ENCODE measurements at places on chromosomes 7 and 10.
A peak's percentile ranks its signal among the peaks of the same experiment; 100 is the strongest.

- peak; percentile 61 for DNase-seq
These were observed 188.1 kb upstream of the MYO3A start for GRCh38 chr10:25745976-25746375.

GRCh38 chr7:44187636-44188416 is 1.4 kb downstream of the GCK start:
- no peak for DNase-seq

DNA sequence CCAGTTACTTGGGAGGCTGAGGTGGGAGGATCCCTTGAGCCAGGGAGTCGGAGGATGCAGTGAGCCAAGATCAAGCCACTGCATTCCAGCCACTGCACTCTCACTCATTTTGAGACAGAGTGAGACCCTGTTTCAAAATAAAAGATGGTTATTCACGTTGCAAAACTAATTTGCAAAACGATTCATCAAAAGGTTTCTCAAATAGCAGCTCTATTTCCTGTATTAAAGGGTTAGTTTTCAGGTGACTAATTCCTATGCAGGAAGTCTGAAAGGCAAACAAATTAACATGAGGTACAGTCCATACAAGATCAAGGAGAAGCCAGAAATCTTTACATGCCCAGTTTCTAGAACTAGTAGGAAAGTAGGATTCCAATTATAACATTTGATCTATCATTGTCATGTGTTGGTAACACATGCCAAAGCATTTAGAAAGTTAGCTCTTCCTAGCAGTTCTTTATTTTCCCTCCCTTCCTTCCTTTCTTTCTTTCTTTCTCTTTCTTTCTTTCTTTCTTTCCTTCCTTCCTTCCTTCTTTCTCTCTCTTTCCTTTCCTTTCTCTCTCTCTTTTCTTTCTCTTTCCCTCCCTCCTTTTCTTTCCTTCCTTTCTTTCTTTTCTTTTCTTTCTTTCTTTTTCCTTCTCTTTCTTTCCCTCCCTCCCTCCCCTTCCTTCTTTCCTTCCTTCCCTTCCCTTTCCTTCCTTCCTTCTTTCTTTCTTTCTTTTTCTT is 49.3 kb downstream of the DENND2A start:
- peak; percentile 55 for DNase-seq

GRCh38 chr10:114704679-114705078 is 46.6 kb upstream of the ABLIM1 start:
- DNase-seq: no peak

- DNase-seq: no peak
These were observed 65.9 kb downstream of the ZNF467 start for GRCh38 chr7:149707448-149707886.

- DNase-seq: no peak
These were observed 4.8 kb upstream of the AOC1 start for GRCh38 chr7:150847536-150847935.

DNA sequence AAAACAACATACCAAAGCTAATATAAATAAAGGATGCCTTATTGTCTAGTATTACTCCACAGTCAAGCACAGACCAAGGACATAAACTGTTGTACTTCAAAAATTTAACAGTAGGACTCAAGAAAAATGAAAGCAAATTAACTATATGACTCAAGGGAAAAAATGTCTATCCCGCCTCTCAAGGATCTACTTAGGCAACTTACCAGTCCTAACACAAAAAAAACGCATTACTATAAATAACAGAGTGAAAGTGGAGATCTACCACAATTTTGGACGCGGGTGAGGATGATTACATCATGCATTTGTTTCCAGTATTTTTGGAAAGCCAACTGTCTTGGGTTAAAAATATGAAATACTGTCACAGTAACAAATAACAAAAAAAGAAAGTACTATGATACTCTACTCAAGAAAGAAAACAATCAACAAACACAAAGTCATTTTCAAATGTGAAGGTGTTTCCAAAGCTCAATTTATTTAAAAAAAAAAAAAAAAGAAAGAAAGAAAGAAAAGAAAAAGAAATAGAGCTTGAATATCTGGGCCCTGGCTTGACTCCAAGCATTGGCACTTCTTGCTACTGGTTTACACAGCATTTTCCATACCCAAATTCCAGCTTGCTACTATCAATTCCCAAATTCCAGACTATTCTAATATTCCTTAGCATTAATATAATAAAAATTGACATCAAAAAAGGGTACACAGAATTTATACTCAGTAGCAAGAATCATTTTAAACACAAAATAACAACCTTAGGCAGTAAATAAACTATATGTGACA is 99.4 kb downstream of the RSU1 start:
- DNase-seq: peak; percentile 77

DNA sequence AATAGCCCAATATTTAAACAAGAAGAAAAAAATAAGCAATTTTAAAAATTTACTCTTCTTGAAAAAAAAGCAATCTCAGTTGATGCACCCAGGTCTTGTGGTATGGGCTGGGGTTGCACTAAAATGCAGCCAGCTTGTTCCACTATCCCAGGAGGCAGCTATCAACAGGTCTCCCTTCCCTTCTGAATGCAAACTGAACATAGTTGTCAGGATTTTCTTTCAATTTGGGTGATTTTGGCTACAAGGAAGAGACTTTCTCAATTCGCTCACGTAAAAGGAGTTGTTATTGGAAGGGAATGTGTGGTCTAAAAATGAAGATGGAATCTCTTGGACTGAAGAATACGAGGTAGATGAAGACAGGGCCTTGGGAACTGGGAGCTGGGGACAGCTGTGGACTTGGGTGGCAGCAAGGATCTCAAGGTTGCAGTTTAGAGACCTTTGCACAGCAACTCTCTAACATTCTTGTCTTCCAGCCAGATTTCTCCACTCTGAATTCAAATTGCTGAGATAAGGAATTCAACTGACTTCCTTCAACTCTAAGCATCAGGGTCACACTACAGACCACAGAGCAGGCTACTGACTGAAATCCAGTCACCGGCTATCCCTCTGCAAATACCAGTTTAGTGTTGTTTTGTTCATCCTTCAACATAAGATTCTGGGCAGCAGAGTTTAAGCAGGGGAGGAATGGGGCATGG is 3.1 kb upstream of the TMEM26 start:
- peak; percentile 49 for DNase-seq

- DNase-seq: peak; percentile 64
These were observed 126.5 kb downstream of the ZMIZ1 start for GRCh38 chr10:79195091-79195923.

- DNase-seq: no peak
These were observed 182.8 kb downstream of the ZWINT start for GRCh38 chr10:56178210-56178609.

- DNase-seq: no peak
These were observed 26.4 kb downstream of the ZCCHC24 start for GRCh38 chr10:79418886-79419595.

GRCh38 chr10:130555411-130555750 is 419.2 kb downstream of the GLRX3 start:
- no peak for DNase-seq

GRCh38 chr7:111677848-111678247 is 115.6 kb upstream of the IMMP2L start:
- DNase-seq: no peak

GRCh38 chr7:148485618-148486017 is 104.9 kb upstream of the C7orf33 start:
- no peak for DNase-seq

GRCh38 chr7:148253629-148254028 is 336.9 kb upstream of the C7orf33 start:
- no peak for DNase-seq

DNA sequence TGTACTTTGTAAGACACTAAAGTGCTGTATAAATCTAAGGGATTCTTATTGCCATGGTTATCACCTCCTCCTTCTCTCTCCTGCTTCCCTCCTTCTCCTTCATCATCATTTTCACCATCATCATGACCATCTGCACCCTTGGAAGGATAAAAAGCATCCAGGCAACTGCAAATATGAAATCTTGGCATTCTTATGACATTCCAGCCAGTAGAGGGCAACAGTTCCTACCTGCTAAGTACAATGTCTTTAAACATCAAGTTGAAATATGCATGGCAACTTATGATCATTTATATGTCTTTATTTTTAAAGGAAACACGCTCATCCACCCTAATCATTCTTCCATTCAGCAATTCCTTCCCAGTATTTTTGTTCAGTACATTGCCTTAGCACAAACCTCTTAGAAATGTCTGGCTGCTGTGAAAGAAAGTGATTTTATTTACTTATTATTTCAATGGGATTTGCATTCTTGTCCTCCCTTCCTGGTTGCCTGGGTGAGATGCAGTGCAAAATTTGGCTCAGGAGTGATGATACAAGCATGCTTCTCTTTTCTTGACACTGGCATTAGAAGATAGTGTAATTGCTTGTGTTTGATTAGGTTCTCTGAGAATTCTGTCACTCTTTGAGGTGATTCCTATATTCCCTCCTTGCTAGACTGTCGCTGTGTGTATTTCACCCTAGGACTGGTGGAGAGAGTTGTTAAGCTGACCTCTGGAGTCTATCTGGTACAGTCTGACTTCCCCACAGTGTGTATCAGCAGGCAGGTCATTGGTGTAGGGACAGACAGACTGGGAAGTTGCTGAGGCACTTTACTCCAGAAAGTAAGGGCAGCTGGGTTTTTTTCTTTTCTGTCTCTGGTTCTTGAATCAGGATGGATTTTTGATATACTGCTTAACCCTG is 188.5 kb upstream of the BMPER start:
- DNase-seq: peak; percentile 55

DNA sequence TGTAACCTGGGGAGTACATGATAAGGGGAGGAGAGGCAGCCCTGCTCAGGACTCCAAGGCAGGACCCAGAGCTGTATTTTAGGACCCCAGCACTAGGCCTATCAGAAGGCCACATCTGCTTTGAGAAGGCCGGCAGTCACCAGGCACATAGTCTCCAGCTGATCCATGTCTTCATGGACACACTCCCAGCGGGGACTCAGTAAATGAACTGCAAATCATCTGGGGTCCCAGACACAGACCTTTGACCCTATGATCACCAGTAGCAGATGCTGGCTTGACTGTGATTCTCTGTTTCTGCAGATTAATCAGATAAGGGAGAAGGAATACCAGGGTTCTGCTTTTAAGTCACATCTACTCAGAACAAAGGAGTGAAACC is 341.4 kb upstream of the PODXL start:
- no peak for DNase-seq

DNA sequence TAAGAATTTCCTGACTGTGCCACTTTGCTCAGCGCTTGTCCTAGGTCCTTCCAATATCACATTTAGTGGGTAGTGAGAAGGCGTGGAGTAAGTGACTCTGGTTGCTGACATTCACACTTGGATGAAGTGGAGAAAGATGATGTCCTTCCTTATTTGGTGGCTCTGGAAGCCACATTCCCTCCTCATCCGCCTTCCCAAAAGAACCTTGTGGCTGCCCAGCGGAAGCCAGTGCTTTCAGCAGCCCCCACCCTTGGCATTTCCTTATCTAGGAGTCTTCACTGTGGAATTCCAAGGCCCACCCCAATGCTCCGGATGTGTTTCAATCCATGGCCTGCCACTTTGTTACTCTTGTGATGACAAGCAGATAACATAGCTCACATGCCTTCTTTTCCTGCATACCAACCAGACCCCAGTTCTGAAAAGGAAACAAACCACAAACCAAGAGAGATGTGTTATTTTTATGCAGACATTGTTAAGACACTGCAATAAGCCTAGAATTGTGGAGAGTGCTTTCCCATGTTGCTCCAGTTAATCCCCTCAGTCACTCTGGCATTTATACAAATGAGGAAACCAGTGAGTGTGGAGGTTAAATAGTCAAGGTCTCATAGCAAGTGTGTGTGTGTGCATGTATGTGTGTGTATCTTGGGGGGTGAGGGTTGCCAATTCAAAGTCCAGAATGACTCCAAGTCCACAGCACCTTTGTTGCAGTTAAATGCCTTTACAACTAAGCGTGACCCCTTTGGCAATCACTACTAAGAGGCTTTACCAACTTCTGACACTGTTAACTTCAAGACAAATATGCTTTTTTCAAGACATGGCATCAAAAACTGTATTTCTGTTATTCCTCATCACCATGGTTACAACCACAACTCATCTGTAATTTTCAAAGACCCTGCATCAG is 10.3 kb upstream of the ANKRD1 start:
- peak; percentile 98 for DNase-seq

GRCh38 chr7:13179011-13179582 is 491.7 kb downstream of the ARL4A start:
- no peak for DNase-seq

DNA sequence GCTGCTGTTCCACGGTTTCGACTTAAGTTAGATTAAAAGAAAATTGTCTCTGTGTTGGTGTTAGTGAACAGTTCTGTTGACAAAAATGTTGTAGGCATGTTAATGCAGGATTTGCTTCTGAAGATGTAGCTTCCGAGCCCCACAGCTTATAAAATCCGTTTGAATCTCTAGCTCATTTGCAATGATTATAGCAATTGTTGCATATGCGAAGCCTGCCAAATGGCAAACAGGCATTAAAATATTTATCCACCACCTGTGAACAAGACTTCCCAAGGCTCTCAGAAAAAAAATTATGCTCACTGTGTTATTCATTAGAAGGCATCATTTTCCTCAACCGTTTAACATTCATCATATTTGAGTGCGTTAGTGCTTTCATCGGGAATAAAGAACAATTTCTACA is 14.3 kb downstream of the CFAP58 start:
- DNase-seq: no peak

GRCh38 chr10:32878646-32879045 is 79.4 kb downstream of the ITGB1 start:
- no peak for DNase-seq

- DNase-seq: no peak
These were observed at the start of gene NT5C3A for GRCh38 chr7:33062023-33062781. Gene NT5C3A (minus strand): TSS chr7:33062776. CDS start chr7:33062705, 71 bp downstream.

DNA sequence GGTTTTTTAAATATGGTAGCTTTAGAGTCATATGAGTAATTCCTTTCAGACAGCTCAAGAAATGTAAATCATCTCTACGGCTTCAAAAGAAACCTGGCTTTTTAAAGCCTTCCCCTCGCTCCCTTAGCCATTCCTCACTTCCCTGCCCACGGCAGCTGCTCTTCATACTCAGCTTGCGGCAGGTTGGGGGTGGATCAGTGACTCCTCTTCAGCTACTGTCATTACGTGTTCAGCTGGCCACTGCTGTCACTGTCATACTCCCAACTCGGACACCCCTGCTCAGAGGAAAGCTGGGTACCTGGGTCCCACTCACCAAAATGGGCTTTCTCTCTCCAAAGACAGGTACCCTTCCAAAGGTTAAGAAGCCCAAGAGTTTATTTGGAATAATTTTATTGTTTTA is 6.6 kb downstream of the YWHAG start:
- DNase-seq: no peak

- DNase-seq: no peak
These were observed 119.3 kb downstream of the SRPK2 start for GRCh38 chr7:105269397-105269796.

GRCh38 chr7:128867241-128867640 is 4.6 kb downstream of the ATP6V1F start:
- no peak for DNase-seq

DNA sequence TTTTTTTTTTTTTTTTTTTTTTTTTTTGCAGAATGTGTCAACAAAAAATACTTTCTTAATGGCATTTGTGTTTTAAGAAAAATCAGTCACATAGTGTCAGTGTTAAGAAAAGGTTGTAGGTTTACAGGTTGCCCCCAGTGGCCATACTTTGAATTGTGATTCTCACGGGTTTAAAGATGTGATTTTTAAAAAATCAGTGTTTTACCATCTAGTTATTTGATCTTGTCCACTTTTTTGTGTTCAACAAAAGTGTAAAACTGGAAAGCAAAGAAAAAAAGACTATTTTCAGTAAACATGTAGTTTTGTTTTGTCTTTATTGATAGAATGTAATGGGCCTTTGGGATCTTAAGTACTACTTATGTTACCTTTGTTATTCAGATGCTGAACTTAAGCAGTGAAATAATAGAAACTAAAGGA is 25.7 kb downstream of the SUV39H2 start:
- no peak for DNase-seq

- DNase-seq: peak; percentile 95
These were observed 39.6 kb downstream of the GRK5 start for GRCh38 chr10:119246862-119247549.

All from astrocyte (in vitro differentiated cells and primary cell).